Left renal pelvis (tissue), 4 donors: ENCODE measurements at places on chromosomes 2 and 18. TPM values are rescaled to one million over a fixed set of nuclear protein-coding genes. Genes with fewer than 3 reads are reported as not detected.

The ANTXR1 gene
- polyA plus RNA-seq: 113 TPM

GRCh38 chr2:171864357-171864985 is 29.6 kb downstream of the SLC25A12 start:
- DNase-seq: no peak

GRCh38 chr2:73279852-73280251 is 4.4 kb downstream of the FBXO41 start:
- DNase-seq: no peak

DNA sequence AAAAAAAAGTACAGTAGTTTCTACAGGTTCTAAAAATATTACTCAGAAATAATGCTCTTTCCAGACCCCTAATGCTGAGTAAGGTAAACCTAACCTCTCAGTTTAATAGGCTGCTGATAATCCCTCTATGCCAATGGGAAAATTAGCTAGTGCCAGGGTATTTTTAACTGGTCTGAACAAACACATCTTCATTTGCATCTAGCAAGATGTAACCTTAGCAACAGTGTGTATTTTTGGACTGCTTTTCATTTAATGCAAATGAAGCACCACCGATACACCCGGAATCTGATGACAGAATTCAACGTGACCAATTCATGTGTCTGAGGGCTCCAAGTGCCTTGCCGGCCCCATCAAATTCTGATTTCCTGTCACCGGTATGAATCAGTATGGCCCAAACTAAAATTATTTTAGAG is 47.4 kb upstream of the CYRIA start:
- no peak for DNase-seq

DNA sequence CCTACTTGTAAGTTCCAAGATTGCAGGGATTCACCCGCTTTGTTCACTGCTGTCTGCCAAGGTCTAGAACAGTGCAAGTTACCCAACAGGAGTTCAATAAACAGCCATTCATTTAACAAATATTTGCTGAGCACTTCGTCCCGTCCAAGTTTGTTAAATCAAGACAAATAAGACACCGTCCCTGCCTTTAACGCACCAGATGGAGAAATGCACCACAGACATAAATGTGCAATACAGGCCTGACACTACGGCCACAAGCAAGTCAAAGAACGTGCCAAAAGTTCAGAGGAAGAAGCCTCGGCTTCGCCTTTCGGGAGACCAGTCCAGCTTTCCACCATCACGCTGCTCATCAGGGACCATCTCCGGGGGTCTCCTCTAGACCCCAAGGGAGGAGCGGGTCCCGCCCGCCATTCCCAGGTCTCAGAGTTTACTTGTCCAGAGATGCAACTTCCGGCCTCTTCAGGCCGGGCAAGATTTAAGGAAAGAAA is 429 bp downstream of the C2orf76 start:
- DNase-seq: no peak

DNA sequence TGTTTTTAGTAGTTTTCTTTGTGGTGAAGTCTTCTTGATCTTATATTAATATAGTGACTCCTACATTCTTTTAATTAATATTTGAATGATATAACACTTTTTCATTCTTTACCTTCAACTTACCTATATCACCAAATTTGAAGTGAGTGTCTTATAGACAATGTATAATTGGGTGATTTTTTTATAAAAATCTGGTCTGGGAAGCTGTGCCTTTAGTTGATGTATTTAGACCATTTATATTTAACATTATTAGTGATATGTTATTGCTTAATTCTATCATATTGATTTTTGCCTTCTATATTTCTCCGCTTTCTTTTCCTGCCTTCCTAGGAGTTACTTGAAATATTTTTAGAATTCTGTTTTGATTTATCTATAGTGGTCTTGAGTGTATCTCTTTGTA is 16.4 kb downstream of the TMEM182 start:
- DNase-seq: no peak
